CD4-positive, alpha-beta T cell treated with Interleukin-10 for 1 hour (primary cell): ENCODE measurements at places on chromosomes 2 and 18.

DNA sequence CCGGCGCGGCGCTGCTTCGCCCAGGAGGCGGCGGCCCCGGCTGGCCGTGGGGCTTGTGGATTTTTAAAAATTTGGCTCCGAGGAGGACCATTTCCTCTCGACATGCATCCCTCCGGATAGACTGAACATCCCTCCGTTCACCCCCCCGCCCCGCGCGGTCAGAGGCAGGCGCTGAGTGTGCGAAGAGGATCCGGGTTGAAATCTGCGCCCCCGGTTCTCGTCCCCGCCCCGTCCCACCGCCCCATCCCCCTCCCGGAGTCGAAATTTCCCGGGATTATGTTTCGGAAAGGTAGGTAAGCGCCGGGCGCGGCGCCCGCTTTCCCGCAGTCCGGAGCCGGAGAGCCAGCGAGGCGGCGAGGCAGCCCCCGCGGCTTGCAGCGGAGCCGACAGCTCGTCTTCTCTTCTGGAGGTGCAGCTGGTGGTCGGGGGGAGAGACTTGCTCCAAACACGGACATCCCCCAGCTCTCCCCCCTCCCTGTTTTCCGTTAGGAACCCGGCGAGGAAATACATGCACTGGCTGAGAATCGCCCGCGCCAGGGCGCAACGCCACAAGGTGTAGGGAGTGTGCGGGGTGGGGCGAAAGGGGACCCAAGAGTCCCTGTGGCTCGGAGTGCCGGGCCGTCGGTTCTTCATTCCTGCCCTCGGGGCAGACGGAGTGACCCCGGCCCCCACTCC lies at the start of gene PRKCE:
Gene PRKCE (plus strand): TSS at position 261 of the 675 bp plus-strand sequence.
- DNase-seq, result peak; percentile 14

- no peak for DNase-seq
Measured at GRCh38 chr2:170321526-170321925, 143.6 kb downstream of the MYO3B start.

DNA sequence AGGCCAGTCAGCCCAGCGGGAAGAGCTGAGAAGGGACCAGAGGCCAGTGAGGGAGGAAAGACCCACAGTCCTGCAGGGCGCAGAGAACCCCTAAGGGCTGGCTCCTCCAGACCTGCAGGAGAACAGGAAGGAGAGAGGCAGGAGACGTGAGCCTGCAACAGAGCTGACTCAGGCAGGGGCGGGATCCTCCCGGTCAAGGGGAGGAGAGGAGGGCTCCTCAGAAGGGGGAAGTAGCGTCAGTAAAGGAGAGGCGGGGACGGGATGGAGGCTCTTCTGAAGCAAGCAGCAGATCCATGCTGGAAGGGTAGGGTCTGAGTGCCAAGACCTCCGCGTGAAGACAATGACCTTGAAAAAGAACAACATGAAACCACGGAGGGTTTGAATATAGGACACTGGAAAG lies 50.8 kb downstream of the TRABD2A start:
- DNase-seq, result no peak

GRCh38 chr18:55381277-55381676 lies 206.7 kb downstream of the TCF4 start:
- DNase-seq, result no peak

- peak; percentile 7 for DNase-seq
Measured at GRCh38 chr2:39620067-39620466, 45.6 kb upstream of the TMEM178A start.

DNA sequence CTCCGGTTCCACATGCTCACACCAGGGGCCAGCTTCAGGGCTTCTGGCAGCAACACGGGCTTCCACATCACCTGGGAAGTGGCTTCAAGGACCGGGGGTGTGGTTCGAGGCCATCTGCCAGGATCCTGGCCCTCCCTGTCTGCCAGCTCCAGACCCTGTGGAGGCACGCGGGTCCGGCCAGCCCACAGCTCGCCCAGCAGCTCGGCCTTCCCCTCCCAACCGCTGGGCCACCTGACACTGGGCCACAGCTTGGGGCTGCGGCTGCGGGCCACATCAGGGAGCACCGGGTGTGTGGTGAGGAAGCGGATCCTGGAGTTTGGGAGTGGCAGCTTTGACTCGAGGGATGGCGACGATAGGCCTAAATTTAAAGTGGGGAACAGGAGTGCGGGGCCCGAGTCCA lies 7.0 kb downstream of the C2orf81 start:
- no peak for DNase-seq

DNA sequence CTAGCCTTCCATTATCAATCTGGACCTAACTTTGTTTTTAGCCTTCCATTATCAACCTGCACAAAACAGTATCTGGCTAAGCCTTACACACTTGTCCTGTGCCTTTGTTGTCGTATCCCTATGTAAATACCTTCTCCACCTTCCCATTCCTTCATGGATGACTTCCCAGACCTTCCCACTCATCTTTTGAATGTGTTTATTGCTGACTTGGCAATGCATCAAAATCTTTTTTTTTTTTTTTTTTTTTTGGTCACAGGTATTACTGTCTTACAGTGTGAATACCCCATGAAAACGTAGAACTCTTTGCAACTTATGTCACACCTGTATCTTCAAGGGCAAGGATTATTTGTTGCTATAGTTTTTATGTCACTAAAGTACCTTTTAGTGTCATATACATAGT lies 25.7 kb downstream of the RPE start:
- no peak for DNase-seq

DNA sequence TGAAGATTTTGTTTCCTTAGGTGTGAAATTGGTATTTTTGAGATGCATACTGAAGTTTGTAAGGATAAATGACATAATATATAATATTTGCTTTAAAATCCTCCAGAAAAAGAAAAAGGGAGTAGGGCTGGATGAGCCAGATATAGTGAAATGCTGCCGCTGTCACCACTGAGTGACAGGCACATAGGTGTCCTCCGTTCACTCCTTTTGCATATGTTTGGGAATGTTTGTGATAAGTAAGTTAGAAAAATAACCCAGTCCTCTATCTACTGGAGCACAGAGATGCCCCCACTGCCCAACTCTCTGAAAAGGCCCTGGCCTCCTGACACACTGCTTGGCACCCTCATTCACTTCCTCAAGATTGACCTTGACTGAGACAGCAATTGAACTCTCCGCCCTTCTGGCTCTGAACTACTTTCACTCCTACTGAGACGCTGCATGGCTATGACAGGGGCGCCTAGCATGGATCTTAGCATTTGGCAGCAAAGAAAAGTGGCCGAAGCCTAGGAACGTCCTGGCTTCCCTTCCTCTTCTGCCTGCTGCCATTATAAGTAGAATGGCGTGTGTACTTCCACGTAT lies 10.1 kb downstream of the ID2 start:
- no peak for DNase-seq
